Urinary bladder (tissue), 4 donors: ENCODE measurements at places on chromosomes 7 and 10. TPM values are rescaled to one million over a fixed set of nuclear protein-coding genes. Genes with fewer than 3 reads are reported as not detected.

GRCh38 chr7:131893631-131894340 lies 337.4 kb upstream of the PODXL start:
- no peak for DNase-seq

DNA sequence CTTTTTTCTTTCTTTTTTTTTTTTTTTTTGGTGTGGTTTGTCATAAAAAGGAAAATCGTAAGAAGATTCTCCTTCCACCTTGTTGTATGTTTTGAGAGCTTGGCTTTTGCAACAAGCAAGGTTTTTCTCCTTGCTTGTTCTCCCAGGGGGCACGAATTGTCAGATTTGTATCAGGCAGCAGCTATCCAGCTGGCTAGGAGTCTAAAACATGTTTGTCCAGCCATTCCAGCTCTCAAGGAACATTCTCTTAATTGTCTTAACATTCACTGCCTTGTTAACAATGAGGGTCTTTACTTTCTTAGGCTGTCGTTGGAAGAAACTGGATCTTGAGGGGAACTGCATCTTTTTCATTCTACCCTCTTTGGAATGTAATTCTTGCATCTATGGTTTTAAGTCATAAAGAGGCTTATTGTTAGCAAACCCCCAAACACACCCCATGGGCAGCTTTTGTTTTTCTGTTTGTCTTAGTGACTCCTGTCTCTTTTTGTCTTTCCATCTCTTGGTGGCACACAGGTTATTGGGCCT lies 14.6 kb downstream of the SHTN1 start:
- no peak for DNase-seq

GRCh38 chr10:125193306-125193877 lies 33.0 kb upstream of the CTBP2 start:
- no peak for DNase-seq

DNA sequence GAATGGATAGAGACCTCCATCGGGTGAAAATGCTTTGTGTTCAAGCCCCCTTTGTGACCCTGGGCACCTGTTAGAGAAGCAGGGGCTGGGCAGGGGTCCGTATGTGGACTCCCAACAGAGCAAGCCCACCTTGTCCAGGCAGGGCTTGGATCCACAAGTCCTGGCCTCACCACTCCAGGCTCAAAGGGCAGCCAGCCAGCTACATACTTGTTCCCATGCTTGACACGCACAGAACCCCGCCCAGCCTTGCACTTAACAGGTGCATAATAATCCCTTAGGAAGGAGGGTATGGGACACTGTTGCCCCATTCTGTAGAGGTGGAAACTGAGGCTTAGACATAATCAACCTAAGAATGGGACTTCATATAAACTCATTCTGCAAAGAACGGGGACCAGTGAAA lies 160.6 kb downstream of the PRKAG2 start:
- DNase-seq = no peak

- DNase-seq = no peak
Observed at GRCh38 chr10:112353046-112353445, 20.9 kb upstream of the ACSL5 start.

DNA sequence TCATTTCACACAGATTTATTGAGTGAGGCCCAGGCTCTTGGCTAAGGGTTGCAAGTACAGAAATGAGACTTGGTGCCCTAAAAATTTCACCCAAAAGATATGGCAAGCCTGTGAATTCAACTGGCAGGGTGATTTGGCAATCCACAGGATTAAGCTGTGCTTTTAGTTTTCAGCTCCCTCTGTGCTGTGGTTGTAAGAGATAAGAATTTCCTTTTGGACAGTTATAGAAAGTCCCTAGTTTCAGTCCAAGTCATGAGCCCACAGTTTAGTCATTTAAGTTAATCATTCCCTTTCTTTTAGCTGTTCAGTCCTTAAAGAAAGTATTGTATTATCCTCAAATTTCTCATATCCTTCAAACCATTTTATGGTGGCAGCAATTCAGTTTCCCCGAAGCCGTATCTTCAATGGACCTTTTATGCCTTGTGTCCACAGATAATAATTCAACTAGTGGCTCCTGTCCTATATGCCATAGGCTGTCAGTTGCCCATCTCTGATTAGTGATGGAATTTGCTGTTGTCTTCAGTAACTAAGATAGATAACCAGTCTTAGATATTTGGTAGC lies 73.4 kb upstream of the NAMPT start:
- no peak for DNase-seq

DNA sequence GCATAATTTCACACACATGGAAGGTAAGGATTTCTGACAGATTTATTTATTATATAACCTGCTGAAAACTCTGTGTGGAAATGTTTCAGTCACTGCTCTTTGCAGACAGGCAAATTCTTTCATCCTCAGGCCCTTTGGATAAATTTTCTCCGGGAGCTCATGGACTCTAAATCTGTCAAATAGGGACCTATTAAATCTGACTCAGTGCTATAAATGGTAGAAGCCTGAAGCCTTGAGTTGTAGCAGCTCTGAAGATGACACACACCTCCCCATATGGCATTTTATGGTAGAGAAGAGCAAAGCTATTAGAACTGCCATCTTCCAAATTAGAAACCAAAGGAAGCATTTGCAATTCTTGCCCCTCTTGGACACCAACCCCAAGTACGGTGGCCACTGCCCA lies 808.7 kb downstream of the XPNPEP1 start:
- no peak for DNase-seq

GRCh38 chr10:70958396-70958795 lies 70.0 kb upstream of the PCBD1 start:
- no peak for DNase-seq

DNA sequence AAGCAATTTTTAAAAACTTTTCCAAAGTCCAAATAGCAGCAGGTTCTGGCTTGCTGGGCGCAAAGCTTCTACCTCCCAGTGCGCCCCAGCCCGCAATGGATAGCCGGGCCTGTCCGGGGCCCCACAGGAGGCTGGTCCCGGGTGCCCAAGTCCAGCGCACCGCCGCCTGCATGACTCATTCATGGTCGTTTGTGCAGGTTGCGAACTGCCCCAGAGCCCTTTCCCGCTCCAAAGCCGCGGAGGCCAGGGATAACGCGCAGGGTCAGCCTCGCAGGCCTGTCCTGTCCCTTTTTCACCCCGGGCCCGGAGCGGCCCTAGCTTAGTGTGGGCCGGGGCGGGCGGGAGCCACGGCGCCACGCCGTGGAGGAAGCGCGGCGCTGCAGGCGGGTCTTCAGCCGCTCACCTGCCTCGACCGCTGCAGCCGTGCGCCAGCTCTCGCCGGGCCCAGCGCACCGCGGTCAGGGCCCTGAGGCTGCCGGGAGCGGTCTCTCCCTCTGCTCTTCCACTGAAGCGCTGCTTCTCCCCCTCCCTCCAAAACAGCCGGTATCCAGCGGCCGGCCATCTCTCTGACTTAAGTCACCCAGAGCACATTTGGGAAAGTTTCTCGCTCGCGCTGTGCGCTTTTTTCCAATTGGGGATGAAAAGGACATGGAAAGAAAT lies 1.7 kb upstream of the EGR2 start:
- DNase-seq = no peak

DNA sequence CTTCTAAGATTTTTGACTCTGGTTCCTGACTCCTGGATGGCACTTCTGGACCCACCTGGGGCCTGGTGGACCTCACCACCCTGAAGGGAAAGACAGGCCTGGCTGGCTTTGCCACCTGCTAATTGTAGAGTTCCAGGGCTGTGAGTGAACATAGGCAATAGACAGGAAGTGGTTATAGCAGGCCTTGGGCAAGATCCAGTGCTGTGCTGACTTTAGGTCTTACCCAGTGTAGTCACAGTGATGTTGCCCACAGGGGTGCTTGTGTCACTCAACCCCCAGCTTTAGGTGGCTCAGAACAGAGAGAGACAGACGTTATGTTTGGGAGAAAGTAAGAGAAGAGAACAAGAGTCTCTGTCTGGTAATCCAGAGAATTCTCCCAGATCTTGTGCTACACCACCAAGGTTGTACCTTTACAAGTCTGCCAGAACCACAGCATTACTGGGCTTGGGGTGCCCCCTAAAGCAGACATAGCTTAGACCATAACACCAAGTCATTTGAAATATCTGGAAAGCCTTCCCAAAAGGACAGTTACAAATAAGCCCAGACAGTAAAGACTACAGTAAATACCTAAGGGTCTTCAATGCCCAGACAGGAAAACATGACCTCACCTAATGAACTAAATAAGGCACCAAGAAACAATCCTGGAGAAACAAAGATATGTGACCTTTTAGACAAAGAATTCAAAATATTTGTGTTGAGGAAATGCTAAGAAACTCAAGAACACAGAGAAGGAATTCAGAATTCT lies 303.4 kb downstream of the PCLO start:
- no peak for DNase-seq

GRCh38 chr10:28624351-28624750 lies 53.0 kb upstream of the BAMBI start:
- no peak for DNase-seq

GRCh38 chr10:66931340-66931948 lies 5.6 kb downstream of the LRRTM3 start:
- DNase-seq = peak; percentile 37

DNA sequence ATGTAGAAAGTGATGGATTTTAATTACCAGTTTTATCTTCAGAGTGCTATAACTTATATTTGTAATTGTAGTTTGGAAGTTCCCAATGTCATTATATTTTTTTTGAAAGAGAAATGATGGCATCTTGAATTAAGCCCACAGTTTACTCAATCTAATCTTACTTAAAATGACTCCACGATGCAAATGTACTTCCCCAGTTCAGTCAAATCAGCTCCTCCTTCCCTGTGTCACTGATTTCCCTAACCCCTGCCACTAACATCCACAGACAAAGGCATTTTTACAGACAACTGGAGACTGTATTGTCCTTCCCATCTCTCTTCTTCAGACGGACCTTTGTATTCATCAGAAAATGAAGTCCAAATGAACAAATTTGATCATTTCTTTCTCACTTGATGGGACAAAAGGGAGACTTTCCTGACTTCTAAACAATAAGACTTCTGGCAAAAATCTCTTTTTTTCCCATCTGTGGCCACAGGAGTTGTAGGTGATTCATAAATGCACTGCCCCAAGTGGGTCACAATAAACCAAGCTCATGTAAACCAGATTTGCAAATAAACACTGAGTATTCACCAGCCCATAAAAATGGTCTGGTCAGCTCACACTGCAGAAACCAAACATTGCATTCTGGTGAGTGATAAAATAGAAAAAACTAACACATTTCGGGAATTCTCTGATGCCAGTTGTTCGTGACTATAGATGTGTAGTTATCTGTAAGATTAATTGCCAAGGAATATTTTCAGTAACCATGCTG lies 162.9 kb downstream of the FANK1 start:
- no peak for DNase-seq

GRCh38 chr7:106060394-106060920 lies 51.7 kb downstream of the SYPL1 start:
- DNase-seq = no peak

GRCh38 chr10:79262959-79263746 lies 84.1 kb upstream of the PPIF start:
- DNase-seq = no peak

DNA sequence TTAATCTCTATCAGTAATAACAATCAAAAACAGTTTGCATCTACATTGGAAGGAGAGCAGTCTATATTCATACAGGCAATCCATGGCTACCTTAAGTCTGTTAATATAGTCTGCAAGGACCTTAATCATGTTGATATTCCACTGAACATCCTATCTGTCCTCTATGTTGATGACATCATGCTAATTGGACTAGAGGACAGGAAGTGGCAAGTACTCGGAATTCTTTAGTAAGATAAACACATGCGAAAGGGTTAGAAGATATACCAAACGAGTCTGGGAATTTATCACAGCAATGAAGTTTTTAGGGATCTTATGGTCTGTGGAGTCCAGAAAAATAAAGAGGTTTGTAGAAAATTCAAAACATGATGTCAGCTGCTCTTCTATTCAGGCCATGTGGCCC lies 11.3 kb upstream of the SAMD9L start:
- no peak for DNase-seq

DNA sequence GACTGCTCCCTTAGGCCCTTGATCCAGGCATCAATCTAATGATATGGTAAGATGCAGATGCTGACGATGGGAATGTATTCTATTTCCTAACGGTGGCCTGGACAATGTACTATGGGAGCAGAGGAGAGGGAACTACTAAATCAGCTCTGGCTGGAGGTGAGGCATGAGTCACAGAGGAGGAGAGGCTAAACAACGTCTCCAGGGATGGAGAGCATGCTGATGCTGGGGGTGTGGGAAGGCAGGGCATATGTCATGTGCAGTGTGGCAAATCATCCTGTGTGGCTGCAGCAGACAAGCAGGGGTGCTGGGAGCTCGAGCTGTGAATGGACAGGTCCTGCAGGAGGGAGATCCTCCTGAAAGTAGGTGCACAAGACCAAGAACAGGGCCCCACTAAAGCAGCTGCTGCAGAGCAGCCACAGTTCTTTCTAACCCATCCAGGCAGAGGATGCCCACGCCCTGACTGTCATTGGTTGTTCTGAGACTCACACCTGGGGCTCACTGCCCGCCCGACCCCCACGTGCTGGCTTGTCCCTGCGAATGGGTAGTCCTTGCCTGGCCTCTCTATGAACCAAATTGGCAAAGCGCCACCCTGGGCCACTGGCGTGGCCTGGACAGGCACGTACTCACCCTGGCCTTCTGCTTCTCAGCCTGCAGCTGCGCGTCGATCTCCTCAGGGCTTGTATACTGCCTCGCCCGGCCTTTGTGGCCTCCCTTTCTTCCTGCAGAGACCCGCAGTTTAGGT lies 4.0 kb downstream of the PDAP1 start:
- DNase-seq = no peak

- DNase-seq = no peak
Observed at GRCh38 chr7:28623105-28623730, 210.9 kb downstream of the CREB5 start.

DNA sequence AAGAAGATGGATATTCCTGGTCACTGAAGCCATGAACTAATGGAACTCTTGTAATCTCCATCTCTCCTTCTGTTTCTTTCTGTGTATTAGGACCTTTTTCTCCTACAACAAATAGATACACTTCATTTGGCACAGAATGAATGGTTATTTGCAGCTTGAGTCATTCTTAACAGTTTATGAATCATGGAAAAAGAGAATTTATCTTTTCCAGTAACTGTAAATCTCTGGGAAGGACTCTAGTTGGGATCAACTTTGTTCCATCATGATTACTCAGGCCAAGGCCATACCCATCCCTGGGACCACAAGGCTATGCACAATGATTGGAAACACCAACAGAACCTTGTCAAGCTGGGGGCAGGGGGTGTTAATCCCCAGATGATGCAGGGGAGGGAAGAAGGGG lies 36.1 kb upstream of the MDFIC start:
- no peak for DNase-seq

GRCh38 chr10:31594347-31594873 lies 275.4 kb downstream of the ZEB1 start:
- no peak for DNase-seq

- DNase-seq = no peak
Observed at GRCh38 chr10:79385804-79386531, 38.7 kb downstream of the PPIF start.

GRCh38 chr10:60463746-60464145 lies 74.1 kb upstream of the ANK3 start:
- no peak for DNase-seq

- no peak for DNase-seq
Observed at GRCh38 chr10:47257396-47258120, 42.4 kb upstream of the GDF10 start.

GLI3 gene
- polyA plus RNA-seq = 8.1 TPM

PILRA gene
- polyA plus RNA-seq = 27.8 TPM

LYZL1 gene
- polyA plus RNA-seq = not detected

CALHM2 gene
- polyA plus RNA-seq = 68.5 TPM

ELN gene
- polyA plus RNA-seq = 191 TPM

OR13A1 gene
- 0.32 TPM for polyA plus RNA-seq

EPC1 gene
- 29.3 TPM for polyA plus RNA-seq

TAS2R4 gene
- 0.13 TPM for polyA plus RNA-seq

VSIR gene
- polyA plus RNA-seq = 59.6 TPM

POU6F2 gene
- polyA plus RNA-seq = 2.1 TPM

ATE1 gene
- polyA plus RNA-seq = 17.7 TPM

CRPPA gene
- polyA plus RNA-seq = 0.99 TPM

MSMB gene
- polyA plus RNA-seq = 1.1 TPM

PPP1R3C gene
- polyA plus RNA-seq = 24.5 TPM

MOGAT3 gene
- polyA plus RNA-seq = not detected
